ENCODE measurements at places on chromosomes 11 and 22.

DNA sequence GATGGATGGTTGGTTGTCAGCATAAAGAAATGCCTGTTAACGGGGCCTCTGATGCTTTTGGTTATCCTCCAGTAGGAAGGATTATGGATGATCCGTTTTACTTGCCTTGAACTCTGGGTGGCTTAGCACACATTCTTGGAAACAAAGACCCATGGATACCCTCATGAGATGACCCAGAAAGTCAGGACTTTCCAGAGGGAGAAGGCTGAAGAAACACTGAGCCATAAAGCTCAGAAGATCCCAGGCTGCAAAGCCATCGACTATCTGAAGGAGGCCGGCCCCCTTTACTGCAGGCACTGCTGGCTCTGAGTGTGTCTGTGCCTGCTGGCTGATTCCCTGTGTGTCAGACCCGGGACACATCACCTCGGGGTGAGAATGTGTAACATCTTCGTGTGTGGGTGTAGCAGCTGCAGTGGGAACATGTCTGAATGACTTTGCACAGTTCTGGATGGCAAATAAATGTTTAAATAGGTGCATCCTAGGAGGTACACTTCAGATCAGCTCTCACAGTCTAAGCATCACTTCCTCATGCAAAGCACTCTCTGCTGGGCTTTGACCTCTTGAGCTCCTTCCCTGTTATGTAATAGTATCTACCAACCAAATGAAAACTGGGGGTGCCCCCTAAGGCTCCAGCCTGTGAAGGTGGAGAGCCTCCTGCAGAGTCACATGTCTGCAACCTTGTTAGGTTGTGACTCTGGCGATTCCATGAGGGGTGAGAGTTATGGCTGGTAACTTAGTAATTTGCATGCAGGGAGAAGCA, 1084.9 kb downstream of the TBC1D22A start:
- no peak for DNase-seq

DNA sequence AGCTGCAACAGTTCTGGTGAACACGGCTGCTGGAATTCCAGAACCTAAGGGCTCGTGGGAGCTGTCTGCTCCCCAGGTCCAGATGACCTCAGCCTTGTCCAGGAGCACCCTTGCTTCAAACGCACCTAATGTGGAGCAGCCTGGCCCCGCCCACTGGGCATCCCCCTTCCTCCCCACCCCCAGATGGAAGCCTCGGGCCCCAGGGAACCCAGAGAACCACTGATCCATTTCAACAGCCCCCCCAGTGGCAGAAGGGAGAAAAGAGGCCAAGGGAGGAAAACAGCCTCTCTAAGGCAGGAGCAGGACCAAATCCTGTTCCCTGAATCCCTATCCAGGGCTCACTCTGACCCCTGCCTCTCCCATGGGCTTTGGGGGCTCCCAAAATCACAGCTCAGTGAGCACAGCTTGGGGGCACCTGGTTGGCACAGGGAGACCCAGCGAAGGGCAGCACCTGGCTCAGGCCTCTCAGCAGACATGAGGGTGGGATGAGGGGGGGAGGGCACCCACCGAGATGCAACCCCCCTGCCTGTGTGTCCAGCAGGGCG, 1.2 kb downstream of the CYTH4 start:
- DNase-seq: no peak

DNA sequence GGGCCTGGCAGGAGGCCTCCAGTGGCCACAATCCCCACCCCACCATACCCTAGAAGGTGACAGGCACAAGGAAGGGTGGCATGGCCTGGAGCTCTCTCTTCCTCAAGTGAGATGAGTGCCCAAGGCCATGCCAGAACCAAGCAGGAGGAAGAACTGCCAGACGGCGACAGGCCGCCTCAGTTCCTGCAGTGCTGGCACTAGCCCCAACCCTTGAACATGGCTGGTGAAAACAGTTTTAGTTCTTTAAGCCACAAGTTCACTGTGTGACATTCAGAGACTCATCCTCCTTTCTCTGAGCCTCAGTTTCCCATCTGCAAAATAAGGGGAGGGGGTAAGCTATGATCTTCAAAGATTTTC, 9.8 kb downstream of the CHRDL2 start:
- no peak for DNase-seq

DNA sequence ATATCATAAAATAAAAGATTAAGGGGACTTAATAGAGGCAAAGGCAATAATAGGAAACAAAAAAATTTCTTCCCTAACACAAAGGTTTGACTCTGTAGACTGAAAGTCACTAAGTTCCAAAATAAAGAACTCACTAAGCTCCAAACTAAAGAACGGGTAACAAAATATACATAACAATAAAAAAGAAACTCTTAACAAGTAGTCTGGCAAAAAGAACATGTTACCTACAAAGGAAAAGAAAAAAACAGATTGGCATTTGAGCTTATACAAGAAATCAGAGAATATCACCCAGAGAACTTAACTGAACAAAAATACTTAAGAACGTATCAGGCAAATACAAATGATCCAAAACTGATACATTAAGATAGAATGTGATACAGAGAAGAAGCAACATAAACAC, 7.5 kb downstream of the ARHGAP32 start:
- no peak for DNase-seq

- no peak for DNase-seq
Measured at GRCh38 chr22:40300884-40301672, 45.2 kb upstream of the ADSL start.

DNA sequence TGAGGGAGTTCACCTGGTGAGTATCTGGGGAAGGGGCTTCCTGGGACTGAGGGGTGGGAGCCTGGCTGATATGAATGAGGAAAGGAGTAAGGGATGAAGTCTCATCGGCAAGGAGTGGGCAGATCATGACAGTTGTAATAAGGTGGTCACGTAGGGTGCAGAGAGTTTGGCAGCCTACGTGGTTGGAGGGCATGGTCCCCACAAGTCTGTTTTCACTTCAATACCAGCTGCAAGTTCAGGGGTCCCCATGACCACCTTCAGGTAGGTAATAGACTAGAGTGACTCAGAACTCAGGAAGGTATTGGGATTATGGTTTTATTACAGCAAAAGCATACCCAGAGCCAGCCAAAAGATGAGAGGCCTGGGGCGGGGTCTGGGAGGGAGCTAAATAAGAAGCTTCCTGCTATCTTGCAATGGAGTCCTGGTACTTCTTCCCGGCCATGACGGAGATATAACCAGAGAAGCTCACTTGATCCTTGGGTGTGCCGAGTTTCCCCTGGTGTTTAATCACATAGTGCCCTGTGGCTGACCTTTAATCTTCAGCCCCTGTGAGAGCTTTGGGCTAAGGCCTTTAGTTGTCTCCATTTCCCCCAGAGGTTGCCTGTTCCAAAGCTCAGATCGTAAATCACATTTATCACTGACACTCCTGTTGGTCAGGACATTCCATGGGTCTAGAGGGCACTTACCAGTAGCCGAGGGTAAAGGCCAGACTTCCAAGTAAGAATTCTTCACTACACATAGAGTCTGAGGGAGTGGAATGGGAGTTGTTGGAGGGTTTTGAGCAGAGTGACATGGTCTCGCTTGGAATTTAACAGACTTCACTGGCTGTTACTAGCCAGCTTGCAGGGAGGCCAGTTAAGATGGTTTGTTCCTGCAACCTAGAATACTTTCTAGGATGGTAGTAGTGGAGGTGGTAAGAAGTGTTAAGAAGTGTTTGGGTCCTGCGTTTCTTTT, 9.1 kb downstream of the SLC3A2 start:
- DNase-seq: peak; percentile 14

DNA sequence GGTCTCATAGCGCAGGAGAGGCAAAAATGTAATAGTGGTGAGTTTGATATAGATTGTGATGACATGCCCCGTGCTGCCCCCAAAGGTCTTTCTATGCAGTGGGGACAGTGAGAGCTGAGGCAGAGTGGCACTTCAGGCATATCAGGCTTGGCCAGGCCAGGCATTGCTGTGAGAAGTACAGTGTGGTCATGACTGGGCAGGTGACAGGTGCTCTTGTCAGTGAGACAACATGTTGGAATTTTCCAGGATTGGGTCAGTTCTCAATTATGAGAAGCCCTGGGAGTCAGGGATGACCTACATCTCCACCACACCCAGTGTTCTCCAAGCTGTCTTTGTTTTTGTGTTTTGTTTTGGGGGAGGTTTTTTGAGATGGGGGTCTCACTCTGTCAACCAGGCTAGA, 3.7 kb downstream of the SNAP29 start:
- DNase-seq: no peak

DNA sequence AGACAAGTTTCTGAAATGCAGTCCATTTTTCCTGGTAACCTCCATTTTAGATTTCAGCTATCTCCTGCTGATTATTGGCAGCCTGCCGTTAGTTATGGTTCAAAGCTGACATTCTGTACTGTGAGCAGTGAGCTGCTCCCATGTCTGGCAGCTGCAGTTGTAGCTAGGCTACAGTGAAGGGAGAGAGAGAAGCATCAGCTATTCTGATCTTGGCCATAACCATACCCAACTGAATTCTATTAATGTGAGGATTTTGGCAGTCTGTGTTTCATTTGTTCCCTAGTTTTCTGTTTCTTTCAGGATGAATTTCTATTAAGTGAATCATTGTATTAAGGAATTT, 33.4 kb downstream of the SIK2 start:
- peak; percentile 78 for DNase-seq

DNA sequence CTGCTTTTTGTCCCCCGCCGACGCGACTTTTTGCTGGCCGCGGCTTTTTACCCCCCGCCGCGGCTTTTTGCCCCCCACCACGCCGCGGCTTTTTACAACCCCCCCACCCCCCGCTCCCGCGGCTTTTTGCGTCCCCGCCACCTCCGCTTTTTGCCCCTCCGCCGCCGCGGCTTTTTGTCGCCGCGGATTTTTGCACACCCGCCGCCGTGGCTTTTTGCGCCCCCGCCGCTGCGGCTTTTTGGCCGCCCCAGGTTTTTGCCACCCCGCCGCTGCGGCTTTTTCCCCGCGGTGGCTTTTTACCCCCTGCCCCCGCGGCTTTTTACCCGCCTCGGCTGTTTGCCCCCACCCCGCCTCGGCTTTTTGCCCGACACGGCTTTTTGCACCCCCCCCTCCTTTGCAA, 205.5 kb downstream of the CCT8L2 start:
- DNase-seq: no peak
